Stimulated activated CD8-positive, alpha-beta memory T cell treated with anti-CD3 and anti-CD28 coated beads, Interleukin-2, amount 100 ng/mL, for 48 hours (primary cell): ENCODE measurements at places on chromosomes 16 and 17.

DNA sequence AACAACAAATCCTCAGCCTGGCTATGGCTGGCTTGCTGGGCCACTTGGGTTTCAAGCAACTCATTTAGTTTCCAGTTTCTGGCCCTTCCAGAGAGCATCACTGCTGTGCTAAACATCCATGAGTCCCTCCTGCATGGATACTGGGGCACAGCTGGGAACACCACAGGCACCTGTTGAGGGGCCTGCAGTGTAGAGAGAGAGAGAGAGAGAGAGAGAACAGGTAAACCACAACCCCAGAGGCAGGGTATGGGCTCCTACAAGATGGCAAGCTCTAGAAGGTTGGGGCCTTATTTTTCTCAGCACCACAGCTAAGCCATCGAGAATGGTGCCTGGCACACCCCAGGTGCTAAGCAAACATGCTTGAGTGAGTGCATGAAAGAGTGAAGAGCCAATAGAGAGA lies 120.3 kb downstream of the RBFOX3 start:
- no peak for DNase-seq

- DNase-seq: peak; percentile 54
Measured at GRCh38 chr16:4273858-4274311, 1.1 kb upstream of the TFAP4 start.

DNA sequence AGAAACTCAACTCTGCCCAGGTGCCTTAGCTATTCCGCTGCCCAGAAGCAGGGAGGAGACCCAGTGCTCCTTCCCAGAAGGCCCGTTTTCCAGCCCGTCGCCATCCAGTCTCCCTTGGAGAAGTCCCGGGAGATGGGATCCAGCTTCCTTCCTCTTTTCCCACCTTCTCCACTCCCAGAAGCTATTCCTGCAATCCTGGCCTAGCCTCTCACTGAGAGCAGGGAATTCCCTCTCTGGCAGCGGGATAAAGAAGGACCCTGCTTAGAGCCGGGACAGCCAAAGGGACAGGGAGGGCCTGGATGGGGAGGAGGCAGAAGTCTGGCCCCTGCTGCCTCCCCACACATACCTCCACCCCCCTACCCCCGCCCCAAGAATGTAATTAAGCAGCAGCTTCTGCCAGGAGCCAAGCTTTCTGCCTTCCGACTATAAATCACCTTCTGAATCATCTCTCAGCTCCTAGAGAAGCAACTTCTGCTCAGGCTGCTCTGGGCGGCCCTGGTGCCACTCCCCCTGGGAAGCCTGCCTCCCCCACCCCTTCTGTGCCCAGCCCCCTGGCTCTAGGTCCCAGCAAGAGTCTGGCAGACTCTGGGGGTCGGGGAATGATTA lies 6.4 kb downstream of the WNT3 start:
- no peak for DNase-seq

GRCh38 chr17:39813631-39814030 lies 50.5 kb downstream of the IKZF3 start:
- DNase-seq: no peak

DNA sequence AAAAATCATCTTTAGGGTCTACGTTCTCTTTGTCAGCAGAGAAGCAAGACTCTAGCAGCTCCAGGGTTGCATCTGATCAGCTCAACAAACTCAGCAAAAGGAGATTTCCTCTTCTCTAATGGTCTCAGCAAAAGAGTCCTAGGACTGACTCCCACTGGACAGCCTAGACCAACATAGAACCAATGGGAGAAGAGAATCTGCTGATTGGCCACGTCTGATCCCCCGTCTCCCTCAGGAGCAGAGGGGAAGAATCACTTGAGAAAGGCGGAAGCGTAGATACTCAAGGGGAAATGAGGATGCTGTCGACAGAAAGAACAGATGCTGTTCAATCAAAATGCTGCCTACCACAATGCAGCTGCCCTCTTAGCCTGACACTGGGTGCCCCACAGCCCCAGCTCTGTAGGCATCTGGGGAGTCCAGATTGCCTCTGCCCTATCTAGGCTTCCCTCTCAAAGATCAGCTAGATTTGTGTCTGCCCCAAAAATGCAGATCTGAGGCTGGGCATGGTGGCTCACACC lies 31.5 kb upstream of the EMP2 start:
- DNase-seq: no peak

DNA sequence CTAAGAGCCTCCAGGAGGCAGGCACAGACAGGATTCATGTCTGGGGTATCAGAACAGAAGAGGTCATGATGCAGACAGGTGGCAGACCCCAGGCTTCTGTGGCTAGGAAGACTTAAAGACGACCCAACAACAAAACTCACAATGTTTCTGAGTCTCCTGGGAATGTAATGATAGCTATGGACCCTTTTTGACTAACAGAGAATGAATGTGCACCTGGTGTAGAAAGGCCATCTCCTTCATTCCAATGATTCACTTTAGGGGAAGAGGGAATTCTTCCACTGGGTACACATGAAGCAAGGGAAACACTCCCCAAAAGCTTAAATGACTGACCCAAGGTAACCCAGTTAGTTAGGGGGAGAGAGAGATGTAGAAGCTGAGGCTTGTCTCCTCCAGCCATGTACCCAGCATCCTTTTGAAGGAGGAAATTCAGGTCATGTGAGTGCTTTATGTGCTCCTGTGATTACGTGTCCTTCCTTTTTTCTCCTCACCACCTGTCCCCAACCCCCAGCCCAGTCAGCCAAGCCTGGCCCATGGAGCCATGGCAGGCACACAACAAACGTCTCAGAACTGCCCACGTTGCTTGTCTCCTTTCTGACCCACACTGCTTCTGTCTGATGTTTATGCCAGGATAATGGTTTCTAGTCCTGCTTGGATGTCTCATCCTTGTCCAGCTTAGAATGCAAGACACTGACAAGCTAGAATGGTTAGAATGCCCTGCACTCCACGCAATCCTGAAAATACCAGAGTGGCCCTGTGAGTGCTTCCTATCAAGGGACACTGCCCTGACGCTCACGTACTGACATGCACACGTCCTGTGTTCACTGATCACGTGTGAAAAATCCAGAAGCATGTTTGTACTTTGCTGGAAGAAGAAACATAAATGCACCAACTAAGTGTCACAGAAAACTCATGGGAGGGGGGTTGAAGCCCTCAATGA lies 156.4 kb downstream of the ZFHX3 start:
- no peak for DNase-seq

DNA sequence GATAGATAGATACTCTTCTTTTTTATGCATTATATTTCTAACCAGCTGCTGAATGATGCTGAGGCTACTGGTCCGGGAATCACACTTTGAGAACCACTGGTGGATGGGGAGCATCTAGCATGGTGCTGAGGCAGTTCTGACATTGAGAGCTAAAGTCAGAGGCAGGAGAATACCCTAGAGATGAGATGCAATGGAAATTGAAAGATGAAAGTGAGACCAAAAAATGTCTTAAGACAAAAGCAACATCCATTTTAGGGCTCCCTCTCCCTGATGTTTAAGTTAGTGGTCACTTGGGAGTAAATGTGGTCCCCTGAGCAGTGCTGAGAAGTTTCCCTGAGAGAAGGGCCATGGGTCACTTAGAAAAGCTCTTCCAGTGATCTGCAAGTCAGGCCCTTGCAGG lies 6.8 kb downstream of the PCTP start:
- no peak for DNase-seq

DNA sequence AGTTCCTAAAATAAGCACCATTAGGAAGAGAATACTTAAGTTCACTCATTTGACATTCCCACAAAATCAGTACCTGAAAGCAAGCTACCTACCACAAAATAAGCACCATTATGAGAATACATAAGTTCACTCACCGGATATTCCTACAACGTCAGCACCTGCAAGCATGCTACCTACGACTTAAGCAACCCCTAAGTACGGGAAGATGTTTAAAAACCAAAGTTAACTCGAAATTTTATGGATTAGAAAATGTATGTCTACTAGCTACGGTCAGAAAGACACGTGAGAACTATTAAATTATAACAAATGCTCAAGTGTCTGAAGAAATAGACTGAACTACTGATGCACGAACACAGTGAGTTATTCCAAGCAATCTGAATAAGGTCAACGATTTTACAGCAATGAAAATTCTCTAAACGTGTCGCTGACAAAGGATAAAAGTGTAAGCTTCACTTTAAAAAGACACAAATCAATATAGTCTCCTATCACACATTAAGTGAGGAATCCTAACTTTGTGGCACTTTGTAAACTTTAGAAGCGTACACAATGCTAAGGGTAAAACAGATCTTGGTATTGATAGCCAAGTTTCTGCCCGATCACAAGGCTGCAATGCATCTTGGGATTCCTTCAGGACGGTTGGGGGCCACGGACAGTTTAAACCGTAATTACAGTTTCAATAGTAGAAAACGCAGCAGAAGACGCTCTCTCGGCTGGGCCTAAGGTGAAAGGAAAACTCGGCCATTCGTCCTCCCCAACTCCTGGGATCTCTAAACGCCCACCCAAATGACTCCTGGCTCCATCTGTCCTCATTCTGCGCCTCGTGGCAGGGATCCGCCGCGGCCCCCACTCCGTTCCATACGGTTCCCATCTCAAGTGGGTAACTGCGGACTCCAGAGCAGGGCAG lies 1.3 kb downstream of the GSPT1 start:
- DNase-seq: peak; percentile 5

DNA sequence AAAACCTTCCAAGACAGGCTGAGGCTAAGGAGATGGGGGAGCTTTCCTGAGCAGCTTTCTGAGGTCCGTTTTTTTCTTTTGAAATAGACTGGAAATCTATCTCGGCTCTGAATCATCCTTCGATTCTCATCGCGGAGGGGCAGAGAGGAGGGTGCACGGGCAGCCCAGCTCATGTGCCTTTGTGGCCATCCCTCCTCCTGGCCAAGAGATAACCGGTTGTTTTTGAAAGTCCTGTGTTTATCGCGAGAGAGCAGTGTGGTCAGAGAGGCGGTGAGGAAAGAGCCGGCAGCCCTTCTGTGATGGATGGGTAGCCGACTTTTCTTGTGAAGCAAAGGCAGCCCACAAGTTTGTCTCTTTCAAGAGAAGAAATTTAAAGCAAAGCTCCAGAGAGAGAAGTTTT lies 191.6 kb downstream of the CCDC182 start:
- DNase-seq: no peak

GRCh38 chr17:68704871-68705713 lies 103.9 kb upstream of the FAM20A start:
- DNase-seq: no peak

GRCh38 chr17:46770439-46770817 lies 48.1 kb downstream of the WNT3 start:
- no peak for DNase-seq

- no peak for DNase-seq
Measured at GRCh38 chr17:304461-304860, 48.1 kb downstream of the RPH3AL start.

DNA sequence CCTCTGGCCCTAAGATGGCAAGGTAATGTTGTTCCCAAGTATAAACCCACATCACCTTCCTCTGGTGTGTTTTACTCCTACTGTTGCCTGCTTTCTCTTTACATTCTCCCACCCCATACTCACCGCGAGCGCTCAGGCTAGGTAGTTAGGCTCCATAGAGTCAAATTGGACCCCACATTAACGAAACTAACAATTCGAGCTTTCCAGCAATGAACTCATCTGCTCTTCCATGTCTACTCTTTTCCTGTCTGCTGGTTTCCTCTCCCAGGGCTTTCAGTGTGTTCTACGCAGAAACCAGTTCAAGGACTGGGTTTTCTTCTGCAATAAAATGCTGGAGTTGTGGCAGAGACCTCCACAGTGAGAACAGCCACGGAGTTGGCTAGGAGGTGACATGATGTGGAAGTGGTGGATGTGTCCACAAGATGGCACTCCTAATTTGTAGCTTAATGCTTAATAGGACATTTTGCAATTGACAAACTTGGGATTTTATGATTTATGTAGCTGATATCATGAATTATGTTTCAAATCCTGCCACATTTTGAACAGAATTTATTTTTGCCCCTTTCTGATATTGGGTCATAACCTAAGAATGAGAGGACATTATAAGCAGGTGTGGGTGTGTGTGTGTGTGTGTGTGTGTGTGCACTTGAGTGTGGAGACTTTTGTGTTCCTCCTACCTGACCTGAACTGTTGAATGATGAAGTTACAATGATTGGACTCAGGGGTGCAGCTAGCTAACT lies 2.2 kb upstream of the UQCRC2 start:
- no peak for DNase-seq

DNA sequence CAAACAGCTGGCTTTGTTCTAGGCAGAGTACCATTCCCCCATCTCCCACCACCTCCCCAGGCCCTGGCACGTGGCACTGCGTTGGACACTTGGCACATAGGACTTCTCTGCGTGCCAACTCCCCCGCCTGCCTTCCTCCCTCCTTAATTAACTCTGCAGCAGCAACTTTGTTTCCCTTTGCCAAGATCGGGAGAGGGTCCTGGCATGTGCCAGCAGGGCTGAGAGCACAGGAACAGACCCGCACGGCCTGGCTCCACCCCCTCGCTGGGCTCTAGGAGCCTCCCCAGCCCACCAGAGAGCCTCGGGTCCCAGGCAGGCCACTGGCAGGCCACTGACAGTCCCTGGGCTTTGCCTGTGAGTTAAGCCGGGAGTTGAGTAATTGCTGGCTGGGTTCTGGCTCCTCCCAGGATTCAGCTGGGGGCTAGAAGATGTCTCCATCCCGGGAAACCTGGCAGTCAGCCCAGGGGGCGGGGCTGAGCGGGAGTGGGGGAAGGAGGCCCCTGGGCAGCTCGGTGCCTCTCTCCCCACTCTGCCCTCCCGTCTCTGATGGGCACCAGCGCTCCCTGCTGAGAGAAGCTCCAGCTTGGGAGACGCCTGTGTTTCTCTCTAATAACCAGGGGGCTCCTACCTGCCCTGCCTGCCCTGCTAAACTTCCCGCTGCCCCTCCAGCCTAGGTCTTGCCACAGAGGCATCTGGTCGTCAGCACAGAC lies 224.0 kb upstream of the TNRC6C start:
- DNase-seq: no peak

- peak; percentile 80 for DNase-seq
Measured at GRCh38 chr17:48593840-48594537, 410 bp upstream of the HOXB5 start.

GRCh38 chr17:8145811-8146210 lies 6.4 kb downstream of the PER1 start:
- DNase-seq: no peak

DNA sequence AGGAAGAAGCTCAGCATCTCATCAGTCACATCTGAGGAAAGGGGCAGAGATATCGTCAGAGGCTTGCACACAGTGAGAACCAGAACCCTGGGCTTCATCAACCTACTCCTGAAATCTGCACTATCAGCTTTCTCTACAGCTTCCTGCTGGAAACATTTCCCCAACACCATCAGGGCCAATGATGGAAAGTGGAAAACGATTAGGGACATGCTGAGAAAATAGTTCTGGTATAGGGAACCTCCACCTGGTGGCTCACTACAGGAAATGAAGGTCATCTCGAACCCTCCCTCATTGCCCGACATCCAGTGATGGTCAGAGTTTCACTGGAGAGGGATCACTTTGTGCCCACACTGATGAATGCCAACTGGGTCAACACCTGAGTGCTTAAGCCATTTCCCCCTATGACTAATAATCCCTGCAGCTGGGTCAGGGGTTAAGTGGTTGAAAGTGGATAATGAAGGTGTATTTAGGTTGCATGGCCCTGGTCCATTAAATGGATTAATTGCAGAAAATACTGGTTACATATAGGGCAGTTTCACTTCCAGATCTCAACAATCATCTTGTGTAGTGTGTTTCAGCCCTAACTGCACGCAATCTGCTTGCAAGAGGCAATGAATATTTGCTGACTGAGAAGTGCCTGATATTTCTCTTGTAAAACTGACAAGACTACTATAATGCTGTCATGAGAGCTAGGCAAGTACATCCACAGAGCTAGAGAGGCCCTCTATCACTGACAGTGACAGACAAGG lies 43.1 kb upstream of the GSG1L start:
- no peak for DNase-seq
